ENCODE measurements at places on chromosomes 3 and 15.

- DNase-seq: no peak
Measured at GRCh38 chr15:27701956-27702355, 397.2 kb downstream of the OCA2 start.

- DNase-seq: no peak
Measured at GRCh38 chr3:13248640-13249039, 171.5 kb downstream of the NUP210 start.

DNA sequence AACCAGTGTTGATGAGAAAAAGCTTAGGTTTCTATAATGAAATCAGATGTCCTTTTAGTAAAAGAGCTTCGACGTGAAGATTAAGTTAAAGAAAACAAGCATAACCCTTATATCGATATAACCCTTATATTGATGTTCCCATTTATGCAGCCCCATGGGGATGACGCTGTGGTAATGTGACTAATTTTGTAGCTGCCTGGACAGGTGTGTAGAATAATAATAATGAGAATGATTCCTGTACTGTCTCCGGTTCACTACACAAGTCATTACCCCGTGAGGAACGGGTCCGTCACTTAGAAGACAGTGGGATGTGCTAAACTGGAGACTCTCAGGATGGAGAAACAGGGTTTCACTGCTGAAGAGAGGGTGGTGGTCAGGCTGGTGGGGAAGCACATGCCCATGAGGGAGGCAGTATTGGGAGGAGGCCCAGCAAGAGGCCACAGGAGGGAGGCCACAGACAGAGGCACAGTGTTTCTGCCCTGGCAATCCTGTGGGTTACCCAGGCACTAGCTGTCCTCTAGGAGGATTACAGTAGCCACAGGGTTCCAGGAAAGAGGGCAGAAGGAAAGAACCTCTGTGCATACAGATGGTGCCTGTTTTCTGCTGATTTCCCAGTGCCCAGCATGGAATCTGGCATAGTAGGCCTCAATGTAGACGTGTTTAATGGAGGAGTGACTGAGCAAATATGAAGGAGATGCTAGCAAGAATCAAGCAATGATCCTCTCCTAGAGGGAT is 191.1 kb upstream of the TSC22D2 start:
- no peak for DNase-seq

DNA sequence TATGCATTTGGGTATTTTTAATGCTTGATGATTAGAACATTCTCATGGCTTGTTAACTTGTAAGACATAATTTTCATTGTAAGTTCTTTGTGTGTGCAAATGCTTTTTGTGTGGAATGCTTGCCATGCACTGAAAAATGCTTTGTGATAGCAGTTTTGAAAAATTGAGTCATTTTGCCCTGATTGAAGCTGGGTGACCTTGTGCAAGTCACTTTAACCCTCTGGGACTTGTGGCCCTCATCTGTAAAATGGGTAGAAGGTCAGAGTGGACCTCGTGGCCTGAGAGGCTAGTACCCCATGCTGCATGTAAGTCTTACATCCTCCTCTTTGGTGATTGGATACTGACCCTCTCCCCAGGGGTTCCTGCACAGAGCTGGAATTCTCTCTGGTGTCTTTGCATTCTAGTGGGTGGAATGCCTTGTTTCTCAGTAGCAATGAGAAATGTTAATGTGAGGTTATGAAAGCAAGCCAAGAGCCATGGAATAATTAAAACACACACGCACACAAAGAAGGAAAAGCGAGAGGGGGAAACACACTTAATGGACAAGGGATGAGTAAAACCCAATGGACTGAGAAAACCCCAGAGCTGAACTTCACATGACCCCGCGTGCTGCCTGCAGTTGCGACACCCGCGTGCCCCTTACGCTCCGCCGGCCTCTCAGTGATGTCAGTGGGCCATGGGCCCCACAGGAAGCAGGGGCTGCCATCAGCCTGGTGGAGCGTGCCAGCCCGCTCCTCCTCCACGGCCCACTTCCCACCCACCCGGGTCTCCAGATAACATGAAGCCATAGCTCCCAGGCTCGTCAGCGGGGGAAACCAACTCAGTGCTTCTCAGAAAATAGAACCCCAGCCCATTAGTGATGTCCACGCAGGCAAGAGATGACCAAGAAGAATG is 44.0 kb downstream of the SMAD3 start:
- DNase-seq: no peak

GRCh38 chr15:31017311-31017710 is 25.9 kb upstream of the MTMR10 start:
- DNase-seq: no peak

GRCh38 chr15:85142312-85142711 is 160.7 kb downstream of the PDE8A start:
- DNase-seq: no peak

DNA sequence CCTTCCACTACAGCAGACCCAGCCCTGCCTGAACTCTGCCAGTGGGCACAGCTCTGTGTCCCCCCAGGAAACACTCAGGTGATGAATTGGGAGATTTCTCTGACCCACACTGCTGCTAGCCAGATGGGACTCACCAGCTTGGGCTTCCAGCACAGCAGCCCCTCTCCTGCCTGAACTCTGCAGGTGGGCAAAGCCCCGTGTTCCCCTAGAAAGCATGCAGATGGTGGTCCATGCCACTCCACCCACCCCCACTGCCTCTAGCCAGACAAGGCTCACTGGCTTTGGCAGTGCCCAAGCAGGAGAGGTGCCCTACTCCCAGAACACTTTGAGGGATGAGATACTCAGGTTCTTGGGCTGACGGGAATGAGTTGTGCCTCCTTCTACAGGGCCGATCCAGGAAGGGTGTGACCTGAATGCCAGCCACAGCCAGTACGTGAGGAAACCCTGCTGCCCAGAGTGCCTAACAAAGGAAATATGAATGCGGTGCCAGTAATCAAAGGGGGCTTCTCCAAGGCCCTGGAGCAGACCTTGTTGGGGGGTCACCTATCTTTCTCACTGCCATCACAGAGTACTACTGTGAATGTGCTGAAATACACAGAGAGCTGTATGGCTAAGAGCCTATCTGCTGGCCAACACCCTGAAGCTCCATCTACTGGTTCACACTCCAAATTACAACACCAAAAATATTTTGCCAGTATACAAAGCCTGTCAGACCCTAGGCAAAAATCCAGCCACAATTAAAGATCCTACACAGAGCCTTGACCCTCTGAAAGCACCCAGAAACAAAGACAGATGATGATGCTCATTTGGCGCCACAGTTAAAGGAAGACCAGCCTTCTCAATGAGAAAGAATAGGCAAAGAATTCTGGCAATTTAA is 61.9 kb downstream of the BTLA start:
- DNase-seq: peak; percentile 45

DNA sequence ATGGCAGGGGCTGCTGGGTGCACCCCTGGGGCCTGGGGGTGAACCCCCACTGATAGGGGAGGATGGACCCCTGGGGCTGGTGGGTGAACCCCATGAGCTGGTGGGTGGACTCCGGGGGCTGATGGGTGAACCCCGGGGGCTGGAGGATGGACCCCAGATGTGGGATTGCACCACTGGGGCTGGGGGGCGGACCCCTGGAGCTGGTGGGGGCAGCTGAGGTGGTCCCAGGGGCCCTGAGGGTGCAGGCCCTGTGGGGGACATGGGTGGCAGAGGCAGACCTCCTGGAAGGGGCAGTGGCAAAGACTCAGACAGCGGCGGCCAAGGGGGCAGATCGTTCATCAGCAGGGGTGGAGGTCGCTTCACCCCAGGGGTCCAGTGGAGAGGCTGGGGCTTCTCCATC is 17.4 kb upstream of the TXNRD3 start:
- DNase-seq: peak; percentile 15

- DNase-seq: no peak
Measured at GRCh38 chr15:83709241-83709640, 55.3 kb downstream of the ADAMTSL3 start.

DNA sequence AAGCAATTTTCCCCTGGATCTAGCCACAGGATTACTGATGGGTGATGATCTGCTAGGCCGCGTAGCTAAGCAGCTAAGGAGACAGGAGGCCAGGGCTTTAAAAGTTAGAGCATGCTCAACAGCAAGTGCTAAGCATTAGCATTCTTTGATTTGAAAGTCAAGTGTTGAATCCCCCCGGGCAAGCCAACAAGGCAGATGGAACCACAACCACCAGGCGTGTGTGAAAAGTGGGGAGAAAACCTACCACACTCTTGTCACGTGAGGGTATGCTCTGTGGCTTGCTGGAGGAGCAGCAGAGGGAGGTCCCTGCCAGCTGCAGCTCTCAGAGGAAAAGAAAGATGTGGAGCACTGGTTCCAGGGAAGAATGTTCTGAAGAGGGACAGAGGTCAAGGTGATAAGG is 20.9 kb downstream of the SLC51A start:
- DNase-seq: no peak

GRCh38 chr3:52089691-52090090 is 33.3 kb upstream of the DUSP7 start:
- no peak for DNase-seq

DNA sequence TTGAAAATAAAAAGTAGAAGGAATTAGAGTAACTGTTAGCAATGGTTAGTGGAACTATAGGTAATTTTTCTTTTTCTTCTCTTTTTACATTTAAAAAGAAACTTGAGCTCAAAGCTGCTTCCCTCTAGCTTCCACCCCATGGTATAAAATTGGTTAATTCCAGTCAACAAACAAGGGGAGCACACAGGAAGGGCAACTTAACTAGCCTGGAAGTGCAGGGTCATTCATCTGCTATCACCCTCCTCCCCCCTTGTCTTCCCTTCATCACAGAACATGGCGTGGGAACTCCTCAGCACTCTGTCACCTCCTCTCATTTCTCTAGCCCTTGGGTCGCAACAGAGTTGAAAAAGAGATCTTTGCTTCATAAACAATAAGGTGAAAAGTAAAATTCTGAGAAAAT is 20.0 kb downstream of the MASP1 start:
- DNase-seq: no peak

DNA sequence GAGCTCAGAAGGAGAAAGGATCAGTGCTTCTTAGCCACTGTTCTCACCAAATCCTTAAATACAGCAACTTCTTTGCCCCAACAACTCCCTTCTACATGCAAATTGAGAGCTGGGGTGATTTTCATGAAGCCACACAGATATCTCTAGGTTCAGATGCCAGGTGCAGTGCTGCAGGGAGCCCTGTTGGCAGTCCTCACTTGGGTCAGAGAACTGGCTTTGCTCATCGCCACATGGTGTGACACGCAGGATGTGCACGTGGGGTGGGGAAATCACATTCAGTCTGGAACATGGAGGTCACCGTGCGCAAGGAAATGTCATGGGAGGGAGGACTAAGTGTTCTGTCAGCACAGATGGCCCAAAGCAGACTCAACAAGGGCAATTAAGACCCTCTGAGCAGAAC is 103.8 kb downstream of the WDR76 start:
- DNase-seq: no peak

GRCh38 chr15:63264688-63265293 is 12.6 kb upstream of the APH1B start:
- no peak for DNase-seq

DNA sequence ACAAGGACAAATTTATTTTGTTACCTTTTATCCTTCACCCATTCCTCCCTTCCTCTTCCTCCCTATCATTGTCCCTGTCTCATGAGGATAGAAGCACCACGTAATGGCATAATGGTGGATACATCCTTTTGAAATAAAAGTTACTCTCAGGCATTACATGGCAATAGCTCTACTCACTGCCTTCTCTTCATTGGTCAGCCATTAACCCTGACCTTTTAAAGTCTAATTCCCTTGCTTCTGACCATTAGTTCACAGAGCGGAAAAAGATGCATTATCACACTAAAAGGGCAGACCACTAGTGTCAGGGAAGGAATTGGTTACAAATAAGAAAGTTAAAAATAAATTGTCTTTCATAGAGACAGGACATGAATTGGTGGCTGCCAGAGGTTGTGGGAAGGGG is 54.6 kb upstream of the EIF1B start:
- no peak for DNase-seq

Measured in H9 (cell line).